ENCODE measurements at places on chromosomes 13 and 19.

DNA sequence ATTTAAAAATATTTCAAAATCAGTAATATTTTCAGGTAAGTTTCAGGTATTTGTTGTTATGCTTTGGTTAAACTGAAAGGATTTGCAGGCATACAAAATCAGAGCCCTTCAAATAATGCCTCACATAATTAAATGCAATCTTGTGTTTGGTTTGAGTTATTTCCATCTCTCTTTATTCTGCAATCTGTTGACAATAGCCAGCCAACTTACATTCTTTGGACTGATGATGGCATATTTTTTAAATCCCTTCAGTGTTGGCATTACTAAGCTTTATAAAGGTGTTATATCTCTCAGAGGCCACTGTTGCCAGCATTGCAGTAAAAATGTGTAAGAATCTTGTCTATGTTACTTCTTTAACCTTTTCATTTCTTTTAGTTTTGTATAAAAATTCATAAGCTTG lies 257.2 kb upstream of the RFC3 start:
- no peak for DNase-seq

DNA sequence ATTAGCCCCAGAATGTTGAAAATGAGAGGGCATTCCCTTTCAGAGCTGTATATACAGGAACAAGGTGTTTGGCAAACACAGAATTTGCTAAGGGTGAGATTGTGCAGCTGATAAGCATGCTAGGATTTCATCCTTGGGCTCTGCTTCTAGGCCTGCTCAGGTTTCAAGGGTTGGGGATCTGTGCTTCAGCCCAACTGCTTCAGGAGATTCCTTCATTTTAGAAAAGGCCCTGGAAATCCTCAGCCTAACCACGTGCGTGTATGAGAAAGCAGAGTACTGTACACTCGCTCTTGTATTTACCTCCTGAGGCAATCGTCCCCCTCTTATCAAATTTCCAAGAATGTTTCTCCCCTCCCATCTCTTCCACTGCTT lies 291.6 kb upstream of the ARGLU1 start:
- no peak for DNase-seq

DNA sequence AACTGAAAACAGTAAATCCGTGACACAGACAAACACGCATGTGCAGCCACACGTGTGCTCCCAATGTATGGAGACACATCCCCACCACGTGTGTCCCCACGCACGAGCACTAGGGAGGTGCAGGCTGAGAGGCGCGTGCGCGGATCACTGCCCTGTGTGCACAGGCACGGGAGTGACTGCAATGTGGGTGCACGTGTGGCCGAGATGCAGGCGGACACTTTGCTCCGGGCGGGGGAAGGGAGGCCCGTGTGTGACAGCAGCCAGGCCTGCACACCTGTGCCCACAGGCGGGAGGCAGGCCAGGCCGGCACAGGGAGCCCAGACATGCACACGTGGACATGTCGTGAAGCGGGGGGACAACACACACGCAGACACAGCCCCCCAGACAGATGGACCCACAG lies 77.0 kb downstream of the PTPRS start:
- no peak for DNase-seq

DNA sequence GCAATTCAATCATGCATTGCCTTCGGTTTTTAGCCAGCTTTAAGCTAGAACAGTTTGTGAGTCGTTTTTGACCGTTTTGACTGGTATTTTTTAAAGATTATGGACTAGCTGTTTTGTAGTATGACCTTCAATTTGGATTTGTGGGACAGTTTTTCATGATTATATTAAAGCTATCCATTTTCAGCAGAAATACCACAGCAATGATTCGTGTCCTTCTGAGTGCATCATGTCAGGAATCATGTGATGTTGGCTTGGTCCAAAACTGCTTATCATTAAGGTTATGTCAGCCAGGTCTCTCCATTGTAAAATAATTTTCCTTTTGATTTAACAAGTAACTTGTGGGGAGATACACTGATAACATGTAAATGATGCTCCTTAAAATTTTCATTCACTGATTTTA lies 229.0 kb downstream of the POSTN start:
- DNase-seq, result no peak

GRCh38 chr19:3507371-3508120 lies 1.4 kb downstream of the FZR1 start:
- no peak for DNase-seq

- DNase-seq, result no peak
Measured at GRCh38 chr13:104980586-104980985, 1554.9 kb downstream of the EFNB2 start.

GRCh38 chr13:59746291-59746962 lies 417.3 kb downstream of the DIAPH3 start:
- DNase-seq, result no peak

- DNase-seq, result no peak
Measured at GRCh38 chr19:12544401-12544876, 6.8 kb downstream of the ZNF564 start.

GRCh38 chr13:21225841-21226581 lies 49.6 kb downstream of the MRPL57 start:
- DNase-seq, result no peak

DNA sequence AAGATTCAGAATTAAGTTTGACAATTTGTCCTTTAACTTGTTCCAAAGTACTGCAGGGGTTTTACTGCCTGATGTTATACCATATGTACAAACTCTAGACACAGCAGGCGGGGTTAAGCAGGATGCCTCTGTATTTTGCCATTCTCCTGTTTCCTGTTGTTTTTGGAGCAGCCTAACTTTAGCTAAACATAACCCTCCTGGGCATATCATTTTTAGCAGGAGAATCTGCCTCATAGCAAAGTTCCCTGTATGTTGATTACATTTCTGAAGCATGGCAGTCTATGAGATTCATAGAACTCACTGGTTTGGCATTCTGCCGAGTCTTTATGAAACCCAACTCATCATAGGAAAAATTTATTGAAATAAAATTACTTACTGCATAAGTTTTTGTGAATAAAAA lies 5.2 kb downstream of the LHFPL6 start:
- no peak for DNase-seq

- DNase-seq, result no peak
Measured at GRCh38 chr13:30409886-30410704, 12.2 kb upstream of the UBE2L5 start.

DNA sequence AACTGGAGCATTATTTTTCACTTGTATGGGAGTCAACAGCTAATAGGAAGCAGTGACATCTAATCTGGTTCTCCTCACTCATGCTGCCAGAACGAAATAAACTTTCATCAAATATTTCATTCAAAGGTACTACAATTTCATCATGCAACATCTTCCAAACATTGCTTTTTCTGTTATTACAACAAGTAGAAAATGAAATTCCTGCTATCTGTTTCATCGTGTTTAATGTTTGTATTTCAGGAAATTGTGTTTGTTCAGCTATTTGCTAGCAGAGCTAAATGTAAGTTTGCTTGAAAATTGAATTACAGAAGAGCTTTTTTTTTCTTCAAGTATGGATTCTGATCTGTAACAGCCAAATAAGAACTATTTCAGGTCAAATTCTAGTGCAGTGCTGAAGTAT lies 90.1 kb downstream of the SLITRK6 start:
- DNase-seq, result no peak

GRCh38 chr19:33291623-33292534 lies 10.5 kb downstream of the CEBPA start:
- DNase-seq, result no peak

DNA sequence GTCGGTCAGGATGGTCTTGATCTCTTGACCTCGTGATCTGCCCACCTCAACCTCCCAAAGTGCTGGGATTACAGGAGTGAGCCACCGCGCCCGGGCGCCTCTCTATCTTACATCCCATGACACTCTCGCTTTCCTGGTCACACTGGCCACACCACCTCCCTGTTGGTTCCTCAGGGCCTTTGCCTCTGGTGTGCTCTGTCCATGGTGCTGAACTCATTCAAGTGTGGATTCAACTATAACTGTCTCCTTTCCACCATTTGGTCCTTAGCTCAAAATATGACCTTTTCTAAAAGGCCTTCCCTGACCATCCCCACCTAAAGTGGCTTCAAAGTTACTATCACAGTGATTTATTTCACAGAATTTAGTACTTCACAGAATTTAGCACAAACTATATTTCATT lies 3.7 kb upstream of the SMIM17 start:
- no peak for DNase-seq

GRCh38 chr19:8352134-8352827 lies 9.2 kb upstream of the KANK3 start:
- DNase-seq, result no peak

GRCh38 chr19:17075864-17076542 lies 426 bp downstream of the MYO9B start:
- DNase-seq, result no peak

- peak; percentile 62 for DNase-seq
Measured at GRCh38 chr19:55344444-55344843, 4.8 kb downstream of the KMT5C start.

- DNase-seq, result no peak
Measured at GRCh38 chr13:62629618-62630017, 1214.0 kb upstream of the PCDH20 start.

- peak; percentile 3 for DNase-seq
Measured at GRCh38 chr13:106083620-106084350, 451.7 kb downstream of the EFNB2 start.

GRCh38 chr13:50171590-50172282 lies 156.5 kb downstream of the KCNRG start:
- DNase-seq, result no peak

GRCh38 chr19:19170873-19171672 lies 1.0 kb upstream of the MEF2B start:
- no peak for DNase-seq

DNA sequence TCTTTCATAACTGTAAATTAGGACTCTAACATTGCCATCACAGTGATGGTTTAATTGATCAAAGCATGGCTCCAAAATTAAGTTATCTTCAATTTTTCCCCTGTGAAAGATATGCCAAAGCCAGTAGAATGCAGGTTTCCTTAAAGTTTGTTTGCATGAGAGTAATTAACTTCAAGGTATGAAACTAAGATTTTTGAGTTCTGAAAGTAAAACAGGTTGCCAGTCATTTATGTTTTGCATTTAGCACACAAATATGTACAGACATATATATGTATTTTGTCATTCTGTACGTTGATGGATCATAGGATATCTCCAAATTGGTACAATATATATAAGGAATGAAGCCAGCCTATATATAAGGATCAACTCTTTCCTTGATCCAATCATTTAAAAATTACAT lies 23.6 kb upstream of the NDFIP2 start:
- no peak for DNase-seq

GRCh38 chr13:31038834-31039552 lies 106.5 kb downstream of the TEX26 start:
- DNase-seq, result no peak

- DNase-seq, result no peak
Measured at GRCh38 chr13:51786425-51787265, 17.3 kb downstream of the DHRS12 start.

GRCh38 chr19:43466793-43467192 lies 1.4 kb upstream of the LYPD3 start:
- no peak for DNase-seq

DNA sequence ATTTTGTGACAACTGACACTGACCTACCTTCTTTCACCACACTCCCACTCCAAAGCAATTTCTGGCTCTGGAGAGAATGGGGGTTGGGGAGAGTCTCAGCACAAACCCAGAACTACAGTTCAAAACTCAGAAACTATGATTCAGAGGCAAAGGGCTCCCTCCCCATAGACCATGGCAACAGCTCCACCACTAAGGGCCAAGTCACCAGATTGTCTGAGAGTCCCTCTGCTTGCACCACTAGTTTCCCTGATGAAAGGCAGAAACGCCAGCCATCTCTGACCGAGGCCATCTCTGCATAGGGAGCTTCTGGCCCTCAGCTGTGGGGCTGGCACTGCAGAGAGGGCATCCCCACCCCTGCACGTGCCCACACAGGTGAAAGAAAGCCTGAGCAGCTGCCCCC lies 112.4 kb upstream of the VSTM2B start:
- no peak for DNase-seq

GRCh38 chr19:23283925-23284324 lies 33.7 kb upstream of the ZNF724 start:
- peak; percentile 4 for DNase-seq

DNA sequence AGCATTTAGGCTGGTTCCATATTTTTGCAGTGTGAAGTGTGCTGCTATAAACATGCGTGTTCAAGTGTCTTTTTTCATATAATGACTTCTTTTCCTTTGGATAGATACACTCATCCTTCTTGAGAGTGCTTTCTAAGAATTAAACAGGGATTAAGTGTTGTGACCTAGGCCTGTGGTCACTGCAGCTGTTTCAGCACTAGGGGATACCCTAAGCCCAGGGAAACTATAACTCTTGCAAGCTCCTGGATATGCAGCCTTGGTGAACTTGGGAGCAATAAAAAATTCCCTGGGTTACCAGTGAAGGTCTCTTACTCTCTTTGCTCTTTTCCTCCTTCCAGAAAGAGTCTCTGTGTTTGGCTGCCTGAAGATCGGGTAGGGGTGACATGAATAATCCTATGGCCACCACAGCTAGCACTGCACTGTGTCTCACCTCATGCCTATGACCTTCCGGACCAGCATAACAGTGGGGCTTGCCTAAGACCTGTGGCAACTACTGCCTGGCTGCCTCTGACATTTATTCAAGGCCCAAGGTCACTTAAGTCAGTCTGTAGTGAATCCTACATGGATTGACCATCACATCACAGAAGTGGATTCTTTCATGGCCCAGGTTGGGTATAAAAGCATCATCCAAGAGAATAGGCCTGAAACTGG lies 799.7 kb downstream of the DACH1 start:
- no peak for DNase-seq

- DNase-seq, result no peak
Measured at GRCh38 chr19:58395979-58396627, 647 bp downstream of the RNF225 start.

DNA sequence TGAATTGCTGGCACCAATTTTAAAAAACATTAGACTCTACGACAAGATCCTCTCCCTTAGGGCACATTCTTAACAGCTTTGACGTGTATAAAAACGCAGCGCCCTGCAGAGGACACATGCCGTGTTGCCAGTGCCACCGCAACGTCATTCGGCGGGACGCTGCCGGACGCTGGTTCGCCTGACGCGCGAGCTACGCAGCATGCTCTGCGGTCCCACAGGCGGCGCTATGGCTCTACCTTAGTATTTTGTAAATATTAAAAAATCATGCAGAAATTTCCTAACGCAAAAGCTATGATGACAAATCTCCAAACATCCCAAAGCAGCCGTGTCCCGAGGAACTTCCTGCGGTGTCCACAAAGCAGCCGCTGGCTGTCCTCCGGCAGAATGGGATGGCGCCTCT lies 4.2 kb upstream of the ADPRHL1 start:
- no peak for DNase-seq

DNA sequence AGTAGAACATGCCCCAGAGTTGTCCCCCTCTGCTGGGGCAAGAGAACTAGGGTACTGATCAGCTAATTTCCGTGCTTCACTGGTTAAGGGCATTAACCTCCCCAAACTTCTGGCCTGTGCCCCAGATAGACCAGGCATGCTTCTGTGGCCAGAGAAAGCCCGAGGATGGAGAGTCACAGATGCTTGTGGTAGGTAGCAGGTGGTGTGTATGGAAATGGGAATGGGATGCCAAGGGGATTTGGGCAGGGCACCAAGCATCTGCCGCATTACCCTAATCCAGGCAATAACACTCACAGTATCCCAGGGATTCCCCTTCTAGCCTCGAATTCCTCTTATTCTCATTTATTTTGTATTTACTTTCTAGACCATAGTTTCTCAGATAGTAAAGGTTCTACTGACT lies 124.8 kb upstream of the KLF12 start:
- DNase-seq, result no peak
